Uterus (tissue), 4 donors: ENCODE measurements at places on chromosomes 2 and 18. TPM values are rescaled to one million over a fixed set of nuclear protein-coding genes. Genes with fewer than 3 reads are reported as not detected.

Gene FER1L5
- not detected for total RNA-seq

Gene MAPRE3
- total RNA-seq: 2.9 TPM

DNA sequence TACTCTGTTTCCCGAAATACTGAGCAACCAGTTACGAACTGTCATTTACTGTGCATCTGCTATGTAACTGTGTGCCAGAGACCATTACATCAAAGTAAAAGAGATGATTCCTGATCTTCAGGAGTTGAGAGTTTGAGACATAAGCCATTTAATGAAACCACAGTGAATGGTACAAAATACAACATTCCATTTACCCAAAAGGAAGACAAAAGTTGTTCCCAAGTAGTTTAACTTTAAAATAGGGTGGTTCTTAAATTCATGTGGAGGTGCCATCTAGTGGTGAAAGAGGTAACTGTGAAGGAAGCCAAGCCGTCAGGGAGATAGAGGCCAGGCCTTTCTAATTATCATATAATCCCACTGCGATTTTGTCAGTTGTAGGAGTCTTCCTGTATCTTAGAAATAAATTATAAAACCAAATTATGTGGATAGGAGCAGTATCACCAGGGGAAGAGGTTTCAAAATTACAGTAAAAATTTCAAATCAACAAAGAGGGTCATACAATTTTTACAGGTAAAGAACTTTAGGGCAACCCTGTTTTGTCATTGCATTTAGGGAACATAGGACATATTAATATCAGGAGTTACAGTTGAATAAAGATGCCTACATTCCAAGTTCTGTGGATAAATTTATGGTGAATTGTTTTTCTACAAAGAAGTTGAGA, 67.7 kb downstream of the EPAS1 start:
- H3K27me3 ChIP-seq: no peaks in the 10 kb centered on the region
- DNase-seq: no peak
- H3K36me3 ChIP-seq: no peaks in the 10 kb centered on the region
- H3K27ac ChIP-seq: no peak overlapping the region
- no peaks in the 10 kb centered on the region for H3K4me1 ChIP-seq

GRCh38 chr2:3505771-3506170, 13.6 kb downstream of the ADI1 start:
- H3K27me3 ChIP-seq: no peaks in the 10 kb centered on the region
- H3K27ac ChIP-seq: no peak overlapping the region
- no peak overlapping the region for H3K4me3 ChIP-seq
- no peaks in the 10 kb centered on the region for H3K36me3 ChIP-seq

DNA sequence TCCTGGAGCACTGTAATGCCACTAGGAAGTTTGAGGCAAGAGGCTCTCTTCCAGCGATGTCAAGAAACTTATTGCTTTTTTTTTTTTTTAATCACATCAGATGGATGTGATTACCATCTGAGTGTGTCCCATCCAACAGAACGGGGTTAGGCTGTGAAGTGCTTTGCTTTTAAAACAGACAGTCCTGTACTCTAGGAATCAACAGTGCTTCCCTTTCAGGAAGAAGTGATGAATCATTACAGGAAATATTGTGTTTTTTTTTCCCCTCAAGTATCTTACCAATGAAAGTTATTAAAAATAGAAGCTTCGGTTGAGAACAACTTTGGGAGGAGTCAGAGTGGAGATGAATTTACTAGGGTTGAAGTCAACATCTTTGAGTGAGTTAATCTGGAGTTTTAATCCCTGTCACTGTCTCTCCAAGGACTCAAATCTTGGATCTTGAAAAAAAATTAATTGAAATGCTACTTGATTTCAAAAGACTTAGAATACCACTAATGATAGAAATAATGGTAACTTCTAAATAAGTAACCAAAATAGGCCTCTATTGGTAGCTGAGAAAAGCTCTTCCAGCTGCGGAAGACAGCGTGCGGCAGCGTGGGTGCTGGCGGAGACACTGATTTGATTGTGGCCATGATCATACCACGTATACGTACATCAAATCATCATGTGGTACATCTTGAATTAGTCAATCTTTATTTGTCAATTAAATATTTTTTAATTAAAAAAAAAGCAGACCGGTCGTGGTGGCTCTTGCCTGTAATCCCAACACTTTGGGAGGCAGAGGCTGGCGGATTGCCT, 45.5 kb downstream of the GATA6 start:
- H3K27ac ChIP-seq: peak overlapping the region; percentile 29
- H3K4me1 ChIP-seq: no peaks in the 10 kb centered on the region
- H3K27me3 ChIP-seq: no peaks in the 10 kb centered on the region
- no peak overlapping the region for H3K4me3 ChIP-seq

Gene CNGA3
- total RNA-seq: not detected

Gene OTX1
- total RNA-seq: not detected

Gene MARCO
- total RNA-seq: 2.1 TPM

Gene ZAP70
- total RNA-seq: 11.2 TPM

- no peak overlapping the region for H3K4me3 ChIP-seq
- no peaks in the 10 kb centered on the region for H3K36me3 ChIP-seq
- H3K27ac ChIP-seq: no peak overlapping the region
- H3K4me1 ChIP-seq: no peaks in the 10 kb centered on the region
These were observed 197.5 kb downstream of the IRS1 start for GRCh38 chr2:226601881-226602662.

DNA sequence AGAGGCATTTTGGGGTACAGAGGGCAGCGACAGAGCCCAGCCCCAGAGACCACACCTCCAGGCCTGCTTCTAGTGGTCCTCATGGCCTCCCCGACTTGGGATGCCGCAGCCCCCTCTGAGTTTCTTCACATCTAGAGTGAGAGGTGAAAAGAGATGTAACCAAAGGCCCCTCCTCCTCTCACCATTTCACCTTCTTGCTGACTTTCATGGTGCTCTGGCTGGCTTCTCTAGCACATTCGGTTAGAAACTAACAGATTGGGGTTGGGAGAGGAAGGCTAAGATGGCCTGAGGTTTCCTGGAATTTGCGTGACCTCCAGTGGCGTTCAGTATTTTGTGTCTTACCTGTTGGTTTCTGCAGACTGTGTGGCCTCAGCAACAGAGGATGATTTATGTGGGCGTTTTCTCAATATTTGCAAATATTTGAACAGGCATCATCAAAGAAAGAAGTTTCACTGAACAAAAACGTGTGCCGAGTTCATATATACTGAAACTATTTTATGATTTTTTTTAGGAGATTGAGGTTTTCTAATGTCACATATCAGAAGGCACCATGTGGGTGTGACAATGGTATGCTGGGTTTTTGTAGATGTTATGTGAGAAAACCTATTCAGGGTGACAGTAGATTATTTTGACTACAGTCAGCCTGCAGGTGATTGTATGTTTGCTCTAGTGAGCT, 69.9 kb upstream of the BCL2L11 start:
- H3K27me3 ChIP-seq: no peaks in the 10 kb centered on the region
- DNase-seq: no peak
- no peak overlapping the region for H3K27ac ChIP-seq
- no peaks in the 10 kb centered on the region for H3K4me1 ChIP-seq
- H3K4me3 ChIP-seq: no peak overlapping the region
- no peaks in the 10 kb centered on the region for H3K36me3 ChIP-seq

Gene DLX2
- total RNA-seq: not detected

- H3K27ac ChIP-seq: no peak overlapping the region
- H3K36me3 ChIP-seq: no peaks in the 10 kb centered on the region
- no peak for DNase-seq
- no peaks in the 10 kb centered on the region for H3K4me1 ChIP-seq
These were observed 38.6 kb upstream of the SH3BP4 start for GRCh38 chr2:234913208-234913626.

Gene CACNB4
- total RNA-seq: 0.26 TPM

DNA sequence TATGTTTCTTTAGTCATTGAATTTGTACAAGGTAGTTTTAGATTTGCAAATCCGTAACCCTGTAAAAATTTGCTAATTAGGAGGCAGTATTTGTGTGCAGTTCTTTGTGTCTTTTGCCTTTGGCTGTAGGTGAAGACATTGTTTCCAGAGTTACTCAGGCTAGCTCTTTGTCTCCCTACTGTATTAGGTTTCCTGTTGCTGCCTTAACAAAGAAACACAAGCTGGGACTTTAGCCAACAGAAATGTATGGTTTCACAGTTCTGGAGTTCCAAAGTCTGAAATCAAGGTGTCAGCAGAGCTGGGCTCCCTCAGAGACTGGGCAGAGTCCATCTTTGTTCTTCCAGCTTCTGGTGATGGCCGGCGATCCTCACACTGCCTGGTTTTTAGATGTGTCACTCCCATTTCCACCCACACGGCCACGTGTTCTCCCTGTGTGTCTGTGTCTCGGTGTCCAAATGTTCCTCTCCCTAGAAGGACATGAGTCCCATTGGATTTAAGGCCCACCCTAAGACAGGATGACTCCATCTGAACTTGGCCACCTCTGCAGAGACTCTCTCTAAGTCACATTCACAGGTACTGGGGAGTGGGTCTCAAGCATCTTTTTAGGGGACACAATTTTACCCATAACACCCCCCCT, 309.7 kb downstream of the GALR1 start:
- no peaks in the 10 kb centered on the region for H3K27me3 ChIP-seq
- no peak overlapping the region for H3K27ac ChIP-seq
- no peaks in the 10 kb centered on the region for H3K36me3 ChIP-seq
- H3K4me3 ChIP-seq: no peak overlapping the region
- no peaks in the 10 kb centered on the region for H3K4me1 ChIP-seq

- H3K4me3 ChIP-seq: no peak overlapping the region
- H3K27ac ChIP-seq: no peak overlapping the region
- no peak for DNase-seq
- no peaks in the 10 kb centered on the region for H3K4me1 ChIP-seq
- no peaks in the 10 kb centered on the region for H3K27me3 ChIP-seq
These were observed 108.7 kb upstream of the RAB6C start for GRCh38 chr2:129870685-129871241.

DNA sequence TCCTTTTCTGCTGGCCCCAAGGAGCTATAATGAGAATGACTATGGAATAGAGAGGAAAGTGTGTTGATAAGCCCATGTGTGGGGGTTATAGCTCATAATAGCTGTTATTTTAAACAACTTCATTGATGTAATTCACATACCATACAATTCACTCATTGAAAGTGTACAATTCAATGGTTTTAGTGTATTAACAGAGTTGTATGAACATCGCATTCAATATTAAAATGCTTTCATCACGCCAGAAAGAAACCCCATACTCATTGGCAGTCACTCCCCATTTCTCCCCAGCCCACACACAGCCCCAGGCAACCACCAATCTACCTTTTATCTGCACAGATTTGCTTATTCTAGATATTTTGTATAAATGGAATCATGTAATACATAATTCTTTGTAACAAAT, 139.6 kb upstream of the CYP1B1 start:
- no peak for DNase-seq
- no peak overlapping the region for H3K27ac ChIP-seq
- no peaks in the 10 kb centered on the region for H3K27me3 ChIP-seq

DNA sequence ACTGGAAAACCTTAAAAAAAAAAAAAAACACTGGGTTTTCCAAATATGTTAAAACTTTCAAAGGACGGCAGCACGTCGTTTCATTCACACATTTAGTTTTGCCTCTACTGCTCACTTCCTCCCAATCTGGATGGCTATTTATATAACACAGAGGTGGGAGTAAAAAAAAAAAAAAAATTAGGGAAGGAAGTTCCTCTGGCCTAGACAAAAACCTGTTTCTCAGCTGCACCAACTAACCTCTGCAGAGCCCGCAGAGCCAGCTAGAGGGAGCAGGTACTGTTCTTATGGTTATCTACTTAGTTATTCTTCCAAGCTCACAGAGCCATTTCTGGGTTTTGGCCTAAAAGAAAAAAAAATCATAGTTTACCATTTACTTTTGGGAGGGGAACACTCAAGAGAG, 28.1 kb downstream of the SLC1A4 start:
- H3K27me3 ChIP-seq: no peaks in the 10 kb centered on the region
- H3K36me3 ChIP-seq: no peaks in the 10 kb centered on the region
- no peaks in the 10 kb centered on the region for H3K4me1 ChIP-seq
- DNase-seq: no peak
- H3K4me3 ChIP-seq: no peak overlapping the region

GRCh38 chr2:202831242-202832220, 40.0 kb downstream of the ICA1L start:
- H3K4me3 ChIP-seq: no peak overlapping the region
- no peaks in the 10 kb centered on the region for H3K36me3 ChIP-seq
- H3K27ac ChIP-seq: no peak overlapping the region

GRCh38 chr18:11947214-11948191, 33.8 kb upstream of the IMPA2 start:
- H3K4me3 ChIP-seq: peak overlapping the region; percentile 44
- no peaks in the 10 kb centered on the region for H3K4me1 ChIP-seq
- peak overlapping the region; percentile 96 for H3K27ac ChIP-seq
- H3K27me3 ChIP-seq: no peaks in the 10 kb centered on the region

DNA sequence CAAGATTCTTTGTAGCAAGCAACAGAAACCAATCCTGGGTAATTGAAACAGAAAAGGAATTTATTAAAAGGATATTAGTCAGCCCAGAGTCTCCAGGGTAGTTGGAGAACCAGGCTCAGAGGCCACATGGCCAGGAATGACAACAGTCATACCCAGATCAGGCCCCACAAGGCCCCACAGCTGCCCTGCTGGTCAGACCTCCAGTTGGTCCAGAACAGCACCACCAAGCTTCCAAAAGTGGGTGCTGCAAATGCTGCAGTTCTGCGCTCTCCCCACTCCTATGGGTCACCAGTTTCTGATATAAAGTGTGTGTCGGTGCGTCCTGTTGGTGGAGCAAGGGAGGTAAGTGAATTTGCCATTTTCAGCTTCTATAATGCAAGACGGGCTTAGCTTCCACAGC, 29.9 kb downstream of the KLHL29 start:
- no peak overlapping the region for H3K4me3 ChIP-seq
- H3K36me3 ChIP-seq: no peaks in the 10 kb centered on the region
- no peak for DNase-seq
- no peak overlapping the region for H3K27ac ChIP-seq
- H3K27me3 ChIP-seq: no peaks in the 10 kb centered on the region

DNA sequence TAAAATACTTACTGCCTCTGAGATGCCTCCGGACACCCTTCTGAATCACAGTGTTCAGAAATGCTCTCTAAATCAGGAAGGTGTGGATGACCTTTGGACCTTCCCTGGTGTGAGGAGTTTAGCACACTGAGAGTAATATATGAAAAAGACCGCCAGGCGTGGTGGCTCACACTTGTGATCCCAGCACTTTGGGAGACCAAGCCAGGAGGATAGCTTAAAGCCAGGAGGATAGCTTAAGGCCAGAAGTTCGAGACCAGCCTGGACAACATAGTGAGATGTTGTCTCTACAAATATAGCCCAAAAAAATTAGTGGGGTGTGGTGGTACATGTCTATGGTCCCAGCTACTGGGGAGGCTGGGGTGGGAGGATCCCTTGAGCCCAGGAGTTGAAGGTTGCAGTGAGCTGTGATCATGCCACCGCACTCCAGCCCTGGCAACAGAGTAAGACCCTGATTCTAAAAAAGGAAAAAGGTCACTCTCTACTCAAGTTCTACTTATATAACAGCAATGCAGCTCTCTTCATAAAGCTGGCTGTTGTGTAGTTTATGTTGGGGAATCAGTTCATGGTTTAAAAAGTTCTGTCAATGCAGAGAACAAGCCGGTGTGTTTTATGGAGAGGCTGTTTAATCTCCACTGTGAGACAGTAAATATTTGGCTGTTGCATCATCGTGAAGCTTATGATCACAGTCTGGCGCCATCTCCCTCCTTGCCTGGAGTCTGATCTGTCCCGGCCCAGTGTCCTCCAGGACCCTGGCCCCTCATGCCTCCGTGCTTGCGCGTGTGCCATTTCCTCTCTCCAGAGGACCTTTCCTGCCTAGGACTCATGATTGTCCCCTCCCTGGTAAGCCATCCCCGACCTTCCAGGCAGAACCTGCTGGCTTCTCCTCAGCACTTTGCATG, 184.5 kb downstream of the FAM210A start:
- no peaks in the 10 kb centered on the region for H3K36me3 ChIP-seq
- H3K27me3 ChIP-seq: no peaks in the 10 kb centered on the region
- DNase-seq: peak; percentile 74

Gene LHCGR
- not detected for total RNA-seq

Gene GTF2A1L
- 66.9 TPM for total RNA-seq
